ENCODE measurements at places on chromosomes 6 and 20.

- DNase-seq = no peak
These were observed 137.0 kb downstream of the SLC23A2 start for GRCh38 chr20:4864311-4864752.

- DNase-seq = no peak
These were observed 17.6 kb upstream of the FUCA2 start for GRCh38 chr6:143529095-143529494.

- DNase-seq = no peak
These were observed 129.7 kb downstream of the FAXC start for GRCh38 chr6:99219788-99220187.

- DNase-seq = no peak
These were observed 859.7 kb upstream of the ADGRB3 start for GRCh38 chr6:67775333-67775732.

DNA sequence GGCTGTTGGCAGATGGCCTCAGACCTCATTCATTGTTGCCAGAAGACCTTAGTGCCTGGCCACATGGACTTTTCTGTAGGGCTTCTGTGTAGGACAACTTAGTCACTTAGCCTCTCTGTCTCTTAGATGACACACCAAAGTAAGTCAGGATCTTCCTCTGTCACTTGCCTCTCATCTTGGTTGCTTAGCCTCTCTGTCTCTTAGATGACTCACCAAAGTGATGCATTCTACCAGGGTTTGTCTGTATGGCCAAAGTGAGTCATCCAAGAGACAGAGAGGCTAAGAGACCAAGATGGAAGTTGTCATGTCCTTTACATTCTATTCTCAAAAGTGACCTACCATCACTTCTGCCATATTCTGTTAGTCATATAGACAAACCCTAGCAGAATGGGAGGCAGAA is 255.9 kb upstream of the DEFB112 start:
- DNase-seq = no peak

DNA sequence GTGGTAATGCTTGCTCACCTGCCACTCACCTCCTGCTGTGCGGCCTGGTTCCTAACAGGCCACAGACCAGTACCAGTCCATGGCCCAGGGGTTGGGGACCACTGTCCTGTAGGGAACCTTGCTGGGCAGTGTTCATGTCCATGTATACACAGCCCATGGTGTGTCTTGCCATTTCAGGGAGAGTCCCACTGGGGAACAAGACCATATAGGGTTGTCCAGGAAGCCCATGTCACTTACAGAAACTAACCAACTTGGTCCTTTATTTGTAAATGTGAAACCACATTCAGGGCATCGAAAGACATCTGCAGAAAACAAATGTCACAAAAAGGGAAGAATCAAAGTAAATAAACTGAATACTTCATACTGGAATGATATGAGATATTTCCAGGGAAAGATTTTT is 179.1 kb downstream of the NFATC2 start:
- DNase-seq = no peak

DNA sequence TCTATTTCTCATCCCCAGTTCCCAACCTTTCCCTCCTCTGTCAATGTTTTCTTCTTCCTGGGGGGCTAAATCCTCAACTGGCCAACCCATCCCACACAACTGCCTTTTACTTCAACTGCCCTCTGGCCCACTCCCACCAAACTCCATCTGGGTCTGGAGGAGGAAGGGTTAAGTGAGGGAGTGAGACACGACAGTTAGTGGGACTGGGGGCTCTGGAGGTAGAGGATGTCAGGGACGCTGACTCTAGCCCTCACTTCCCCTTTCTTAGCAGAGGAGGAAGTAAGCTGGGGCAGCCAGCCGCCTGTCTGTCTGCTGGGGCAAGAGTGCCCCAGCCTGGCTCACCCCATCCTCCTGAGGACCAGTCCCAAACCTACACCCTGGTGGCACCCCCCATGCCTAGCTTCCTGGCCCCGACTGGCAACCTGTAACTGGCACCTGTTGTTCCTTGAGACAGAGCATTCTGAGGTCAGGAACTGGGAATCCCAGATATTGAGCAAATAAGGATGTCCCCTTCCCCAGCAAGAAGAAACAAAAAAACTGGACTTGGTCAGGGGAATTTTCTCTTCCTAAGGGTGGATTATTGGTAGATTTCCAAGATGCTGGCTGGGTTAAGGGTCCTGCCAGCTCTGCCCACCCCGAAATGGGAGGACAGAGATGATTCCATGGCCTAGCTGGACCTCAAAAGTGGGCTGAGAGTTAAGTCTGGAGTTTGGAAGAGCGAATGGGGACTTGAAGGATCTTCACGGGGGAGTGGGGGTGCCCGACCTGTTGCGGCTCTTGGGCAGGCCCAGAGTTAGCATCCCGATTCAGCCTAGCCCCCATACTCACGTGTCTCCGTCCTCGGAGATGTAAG is 971 bp downstream of the NFKBIE start:
- DNase-seq = no peak

GRCh38 chr20:57325632-57326356 is 3.8 kb upstream of the SPO11 start:
- no peak for DNase-seq

DNA sequence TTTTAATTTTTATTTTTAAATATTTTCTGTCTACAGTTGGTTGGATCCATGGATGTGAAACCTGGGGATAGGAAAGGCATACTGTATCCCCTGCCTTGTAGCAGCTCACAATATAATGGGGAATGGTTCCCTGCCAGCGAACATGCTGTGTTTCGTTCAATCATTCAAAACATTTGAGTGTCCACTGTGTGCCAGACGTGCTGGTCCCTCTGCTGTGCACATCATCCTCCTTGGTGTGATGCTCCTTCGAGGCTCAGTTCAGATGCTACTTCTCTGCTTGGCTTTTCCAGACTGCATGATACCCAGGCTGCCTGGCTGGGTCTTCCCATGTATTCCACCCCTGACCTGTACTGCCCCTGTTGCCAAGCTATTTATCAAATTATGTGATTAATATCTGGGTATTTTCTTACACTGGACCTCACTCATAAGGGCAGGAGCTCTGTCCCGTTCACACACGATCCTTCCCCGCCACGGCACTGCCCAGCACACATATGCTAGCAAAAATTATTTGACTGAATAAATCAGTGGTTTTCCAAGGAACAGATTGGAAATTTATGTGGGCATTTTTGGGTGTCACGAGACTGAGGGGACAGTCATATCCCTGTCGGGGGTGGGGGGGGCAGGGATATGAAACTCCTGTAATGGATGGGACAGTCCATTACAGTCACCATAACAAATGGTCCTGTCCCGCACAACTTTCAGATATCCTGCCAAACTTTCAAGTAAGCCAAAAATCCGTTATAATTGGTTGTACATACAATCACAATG is 4.9 kb downstream of the SDCBP2 start:
- DNase-seq = no peak

DNA sequence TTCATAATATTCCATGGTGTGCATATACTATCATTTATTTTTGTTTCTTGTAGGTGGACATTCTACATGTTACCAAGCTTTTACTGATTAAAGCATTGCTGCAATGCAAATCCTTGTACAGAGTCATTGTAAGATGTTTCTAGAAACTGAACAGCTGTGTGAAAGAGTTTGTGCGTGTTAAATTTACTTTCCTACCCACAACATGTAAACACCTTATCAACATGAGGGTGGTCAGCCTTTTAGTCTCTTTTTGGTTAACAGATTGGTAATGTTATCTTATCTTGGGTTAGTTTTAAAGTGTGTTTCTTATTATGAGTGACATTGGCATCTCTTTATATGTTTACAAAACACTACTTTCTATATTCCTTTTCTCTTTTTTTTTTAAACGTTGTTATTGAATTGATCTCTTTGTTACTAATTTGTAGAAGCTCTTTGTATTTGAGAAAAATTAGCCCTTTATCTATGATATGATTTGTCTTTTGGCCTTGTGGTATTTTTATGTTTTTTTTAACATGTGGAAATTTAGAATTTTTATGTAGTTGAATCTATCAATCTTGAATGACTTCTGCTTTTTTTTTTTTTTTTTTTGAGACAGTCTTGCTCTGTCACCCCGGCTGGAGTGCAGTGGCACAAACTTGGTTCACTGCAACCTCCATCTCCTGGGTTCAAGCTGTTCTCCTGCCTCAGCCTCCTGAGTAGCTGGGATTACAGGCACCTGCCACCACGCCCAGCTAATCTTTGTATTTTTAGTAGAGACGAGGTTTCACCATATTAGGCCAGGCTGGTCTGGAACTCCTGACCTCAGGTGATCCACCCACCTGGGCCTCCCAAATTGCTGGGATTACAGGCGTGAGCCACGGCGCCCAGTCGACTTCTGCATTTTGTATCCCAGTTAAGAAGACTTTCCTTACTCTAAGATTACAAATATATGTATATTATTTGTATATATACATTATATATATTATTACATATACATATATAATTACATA is 112.1 kb downstream of the TCP11 start:
- DNase-seq = no peak

GRCh38 chr20:61369731-61370520 is 117.9 kb downstream of the CDH4 start:
- DNase-seq = no peak

DNA sequence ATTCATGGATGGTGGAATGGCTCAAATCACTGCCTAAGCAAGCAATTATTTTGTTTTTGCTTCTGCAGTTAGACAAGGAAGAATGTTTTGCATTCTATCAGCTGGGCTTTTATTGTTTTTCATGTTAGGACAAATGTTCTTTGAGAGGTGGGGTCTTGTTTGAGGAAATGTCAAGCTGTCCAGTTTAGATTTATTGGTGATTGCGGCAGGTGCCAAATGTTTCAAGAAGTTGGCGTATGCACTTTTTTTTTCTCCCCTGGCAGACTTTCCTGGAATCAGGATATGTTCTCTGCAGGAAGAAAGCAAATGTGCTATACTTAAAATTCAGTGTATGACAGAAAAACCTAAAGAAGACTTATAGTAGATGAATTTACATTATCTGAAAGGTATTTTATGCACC is 81.0 kb upstream of the JAG1 start:
- no peak for DNase-seq

GRCh38 chr6:170516783-170517616 is 36.1 kb downstream of the PSMB1 start:
- peak; percentile 6 for DNase-seq

GRCh38 chr6:40714143-40714542 is 127.0 kb upstream of the LRFN2 start:
- no peak for DNase-seq

DNA sequence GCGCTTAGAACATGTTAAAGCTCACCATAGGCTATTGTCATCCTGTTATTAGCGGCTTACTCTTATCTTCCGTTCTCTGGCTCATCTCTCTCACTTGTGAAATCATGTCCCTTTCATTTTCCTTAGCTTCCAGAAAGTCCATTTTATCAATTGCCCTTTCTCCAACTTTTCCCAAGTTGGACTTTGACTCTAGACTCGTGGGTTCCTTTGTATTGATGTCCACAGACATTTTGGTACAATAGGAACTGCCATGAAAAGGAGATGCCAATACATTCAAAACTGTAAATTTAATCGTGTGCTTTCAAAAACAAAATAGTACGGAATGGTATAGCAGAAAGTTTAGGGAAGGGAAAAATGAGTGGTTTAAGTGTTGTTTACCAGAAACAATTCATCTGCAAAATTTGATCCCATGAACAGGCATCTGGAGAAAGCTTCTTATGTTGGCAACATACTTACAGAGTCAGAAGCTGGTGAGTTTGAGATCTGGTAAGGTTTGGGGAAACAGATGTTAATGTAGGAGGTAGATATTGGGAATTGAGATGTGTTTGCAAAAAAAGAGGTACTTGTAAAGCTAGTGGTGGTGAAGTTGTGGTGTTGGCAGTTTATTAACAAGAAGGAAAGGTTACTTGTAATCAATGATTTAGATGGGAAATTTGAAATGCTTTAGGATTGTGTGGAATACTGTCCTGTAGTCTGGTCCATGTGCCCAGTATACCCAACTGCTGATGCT is 10.2 kb upstream of the HIVEP1 start:
- DNase-seq = no peak

GRCh38 chr20:60627751-60628565 is 624.1 kb upstream of the CDH4 start:
- no peak for DNase-seq

- no peak for DNase-seq
These were observed 19.3 kb downstream of the ADA start for GRCh38 chr20:44632103-44632752.

GRCh38 chr6:122833021-122833491 is 44.0 kb downstream of the SMPDL3A start:
- no peak for DNase-seq

DNA sequence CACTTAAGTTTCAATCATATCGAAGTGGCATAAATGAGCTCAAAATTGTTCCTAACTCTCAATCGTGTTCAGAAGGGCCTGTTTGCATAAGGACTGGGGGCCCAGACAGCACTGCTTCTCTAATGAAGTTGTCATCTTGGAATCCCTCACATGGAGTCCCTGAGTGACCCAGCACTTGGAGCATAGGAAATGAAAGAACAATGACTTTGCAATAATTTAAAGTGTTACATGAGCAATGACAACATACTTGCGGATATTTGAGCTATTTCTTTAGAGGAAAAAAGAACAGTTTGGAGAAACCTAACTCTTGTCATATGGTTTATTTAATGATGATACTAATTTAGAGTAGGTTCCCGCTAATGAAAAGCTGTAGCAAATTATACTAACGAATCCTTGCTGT is 239.9 kb downstream of the TSHZ2 start:
- no peak for DNase-seq

DNA sequence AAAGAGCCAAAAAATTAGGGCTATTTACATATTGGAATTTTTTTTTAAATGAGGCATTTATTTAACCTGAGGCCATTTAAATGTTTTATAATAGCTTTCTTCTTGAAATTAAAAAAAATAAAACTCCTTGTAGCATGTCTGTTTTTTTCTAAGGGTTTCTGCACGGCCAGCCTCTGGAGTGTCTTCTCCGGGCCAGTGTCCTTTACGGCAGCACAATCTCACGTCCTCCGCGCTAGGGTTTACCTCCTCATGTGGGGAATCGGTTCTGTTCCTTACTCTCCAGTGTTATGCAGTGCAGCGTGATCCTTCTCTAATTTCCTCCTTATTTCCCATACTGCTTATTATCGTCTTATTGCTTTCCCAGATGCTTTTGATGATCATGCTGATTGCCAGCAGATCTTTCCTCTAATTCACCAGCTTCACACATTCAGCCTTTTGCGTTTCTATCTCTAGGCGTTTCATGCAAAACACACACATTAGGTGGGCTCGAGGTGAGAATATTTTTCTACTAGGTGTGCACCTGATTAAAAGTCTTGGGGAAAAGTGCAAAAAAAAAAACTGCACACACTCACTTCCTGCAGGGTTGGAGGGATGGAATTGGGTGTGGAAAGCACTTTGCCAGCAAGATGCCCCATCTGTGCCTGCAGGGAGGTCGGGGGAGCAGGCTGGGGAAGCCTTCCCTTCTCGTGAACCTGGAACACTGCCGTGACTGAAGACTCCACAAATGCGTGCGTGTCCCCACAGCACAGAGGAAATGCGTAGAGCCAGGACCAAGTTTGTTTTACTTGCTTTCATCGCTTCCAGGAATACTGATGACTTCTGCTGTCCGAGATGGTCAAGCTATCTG is 56.1 kb downstream of the PSMG4 start:
- no peak for DNase-seq

GRCh38 chr6:109299776-109300564 is 82.3 kb downstream of the CD164 start:
- DNase-seq = no peak

Measured in T-helper 2 cell (primary cell).